ENCODE measurements at places on chromosomes 7 and 10.

DNA sequence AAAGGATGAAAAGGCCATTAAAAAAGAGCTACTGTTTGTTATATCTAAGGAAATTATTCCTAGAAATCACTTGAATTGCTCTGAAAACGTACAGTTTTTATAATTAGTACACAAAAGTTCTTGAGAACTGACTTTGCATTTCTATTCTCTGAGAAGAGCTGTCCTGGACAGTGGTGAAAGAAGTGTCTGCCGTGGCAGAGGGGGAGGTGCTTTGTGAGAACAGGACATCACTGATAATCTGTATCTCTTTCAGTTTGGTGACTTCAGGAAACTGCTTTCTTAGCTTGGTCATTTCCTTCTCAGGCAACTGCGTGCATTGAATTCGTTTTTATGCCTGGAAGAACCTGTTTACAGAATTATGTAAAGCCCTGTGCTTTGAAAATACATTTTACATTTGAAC lies 52.1 kb downstream of the POLL start:
- no peak for DNase-seq

- DNase-seq = no peak
Observed at GRCh38 chr10:65123120-65123519, 1601.9 kb downstream of the REEP3 start.

DNA sequence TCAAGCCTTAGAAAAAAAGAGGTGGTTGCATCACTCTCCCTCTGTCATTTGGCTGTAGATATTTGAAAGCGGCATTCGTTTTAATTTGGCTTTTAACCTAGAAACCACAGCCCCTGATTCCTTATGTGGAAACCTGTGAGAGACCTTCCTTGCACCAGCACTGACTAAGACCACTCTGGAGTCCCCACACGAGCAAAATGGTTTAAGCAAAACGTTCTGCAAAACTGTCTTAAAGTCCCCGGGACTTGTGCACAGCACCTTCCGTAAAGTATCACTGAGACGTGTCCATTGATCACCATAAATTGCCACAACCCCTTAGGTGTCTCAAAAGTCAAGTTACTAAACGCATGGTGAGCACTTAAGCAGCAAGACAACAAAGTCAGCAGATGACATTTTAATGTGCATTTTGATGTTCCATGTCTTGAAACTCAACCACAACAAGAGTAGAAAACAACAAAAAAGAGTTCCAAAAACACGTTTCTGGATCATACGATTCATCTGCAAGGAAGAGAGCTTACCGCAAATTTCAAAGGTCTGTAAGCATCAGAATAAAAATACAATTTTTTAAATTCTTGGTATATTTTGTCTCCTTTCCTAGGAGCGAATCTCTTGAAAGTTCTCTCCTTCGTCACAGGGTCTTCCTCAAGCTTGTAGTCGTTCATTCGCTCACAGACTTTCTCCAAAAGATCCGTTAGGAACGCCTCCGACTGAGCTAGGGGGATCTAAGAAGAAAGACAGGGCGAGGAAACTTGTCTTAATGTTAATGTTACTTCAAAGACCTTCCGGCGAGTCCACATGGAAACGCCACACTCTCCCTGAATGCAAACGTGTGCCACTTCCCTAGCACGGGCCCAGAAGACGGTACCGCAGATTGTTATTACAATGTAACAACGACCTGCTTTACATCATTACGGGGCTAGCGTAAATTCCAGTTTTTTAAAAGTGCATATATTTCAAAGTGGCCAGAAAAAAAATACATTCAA lies 37.7 kb downstream of the CNPY1 start:
- no peak for DNase-seq

DNA sequence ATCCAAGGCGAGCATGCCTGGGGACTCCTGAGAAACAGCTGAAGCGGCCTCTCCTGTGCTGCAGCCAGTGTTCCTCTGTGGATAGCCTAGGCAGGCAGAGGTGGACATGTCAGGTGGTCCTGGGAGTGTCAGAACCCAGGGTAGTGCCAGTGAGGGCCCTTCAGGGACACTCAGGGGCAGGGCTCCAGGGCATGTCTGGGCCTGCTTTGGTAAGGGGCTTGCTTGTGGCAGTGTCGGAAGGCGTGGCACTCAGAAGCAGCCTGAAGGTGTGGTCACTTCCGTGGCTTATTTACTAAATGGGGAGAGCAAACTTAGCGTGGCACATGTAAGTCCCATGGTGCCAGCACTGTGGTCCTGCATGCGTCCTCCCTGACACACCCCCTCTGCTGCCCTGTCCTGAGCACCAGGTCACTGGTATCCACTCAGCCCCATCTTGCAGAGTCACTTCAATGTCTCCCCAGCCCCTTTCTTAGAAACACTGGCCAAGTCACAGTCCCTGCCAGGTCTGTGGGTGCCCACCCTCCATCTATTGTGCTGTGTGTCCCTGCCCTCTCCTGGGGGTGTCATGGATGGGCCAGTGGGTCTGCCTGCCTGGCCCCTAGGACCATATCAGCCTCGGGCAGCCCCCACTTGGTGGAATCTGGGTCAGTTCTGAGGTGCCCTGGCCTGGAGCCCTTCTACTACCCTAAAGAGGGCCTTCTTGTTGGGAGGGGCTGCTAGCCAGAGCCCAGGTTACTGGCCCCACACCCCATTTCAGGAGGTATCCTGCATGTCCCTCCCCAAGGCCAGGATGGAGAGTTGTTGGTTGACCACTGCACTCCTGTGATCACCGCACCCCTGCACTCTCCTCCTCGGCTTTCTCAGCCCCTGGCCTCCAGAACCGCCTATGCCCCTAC lies 6.4 kb downstream of the ZMIZ2 start:
- DNase-seq = no peak

DNA sequence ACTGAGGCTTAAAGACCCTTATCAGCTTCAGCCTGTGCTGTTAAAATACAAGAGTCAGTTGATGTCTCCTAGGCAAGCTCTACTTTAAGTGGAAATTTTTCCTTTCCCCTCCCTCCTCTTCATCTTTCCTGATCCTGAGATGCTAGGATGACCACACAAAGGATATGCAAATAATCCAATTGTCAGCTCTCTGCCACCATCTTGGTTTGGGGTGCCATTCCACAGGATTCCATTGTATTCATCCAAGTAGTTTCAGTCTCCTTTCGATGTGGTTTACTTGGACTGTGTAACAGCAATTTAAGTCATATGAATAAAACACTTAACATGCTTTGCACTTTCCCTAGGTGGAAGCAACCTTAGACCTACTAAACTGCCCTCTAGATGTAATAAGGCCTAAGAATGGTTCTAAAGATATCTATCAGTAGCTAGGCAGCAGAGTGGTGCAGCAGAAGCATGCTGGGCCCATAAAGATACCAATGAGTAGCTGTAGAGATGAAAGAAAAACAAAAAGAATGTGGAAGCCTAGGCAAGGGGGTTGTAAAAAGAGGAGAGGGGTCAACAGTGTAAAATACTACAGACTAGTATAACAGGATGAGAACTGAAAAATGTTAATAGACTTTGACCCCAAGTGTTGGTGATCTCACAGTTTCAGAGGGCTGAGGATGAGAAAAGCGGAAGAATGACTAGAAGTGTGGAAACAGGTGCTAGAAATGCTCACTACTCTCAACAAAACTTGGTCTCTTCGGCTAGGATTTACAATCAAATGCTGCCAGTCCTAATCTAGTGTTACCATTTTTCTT lies 2.4 kb upstream of the CFAP69 start:
- no peak for DNase-seq

GRCh38 chr7:69638674-69639073 lies 40.4 kb downstream of the AUTS2 start:
- DNase-seq = no peak

GRCh38 chr10:78250313-78251015 lies 216.8 kb downstream of the RPS24 start:
- peak; percentile 19 for DNase-seq

- DNase-seq = no peak
Observed at GRCh38 chr7:143384661-143385631, 3.8 kb downstream of the ZYX start.

DNA sequence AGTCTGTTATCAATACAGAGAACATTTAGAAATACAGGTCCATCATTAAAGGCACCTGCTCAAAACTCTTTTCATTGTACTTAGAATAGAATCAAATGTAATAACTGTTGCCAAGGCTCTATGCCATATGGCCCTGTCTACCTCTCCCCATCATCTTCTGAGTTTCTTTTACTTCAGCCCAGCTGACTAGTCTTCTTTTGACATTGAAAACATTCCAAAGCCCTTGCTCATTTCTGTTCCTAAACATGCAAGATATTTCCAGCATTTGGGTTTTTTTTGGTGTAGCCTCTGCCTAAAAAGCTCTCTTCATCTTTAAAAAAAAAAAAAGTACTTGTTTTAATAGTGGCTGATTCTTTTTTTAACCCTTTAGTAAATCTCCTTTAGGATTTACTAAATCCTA lies 165.5 kb upstream of the SMIM30 start:
- no peak for DNase-seq

- peak; percentile 78 for DNase-seq
Observed at GRCh38 chr10:110137142-110137545, 70.3 kb upstream of the MXI1 start.

DNA sequence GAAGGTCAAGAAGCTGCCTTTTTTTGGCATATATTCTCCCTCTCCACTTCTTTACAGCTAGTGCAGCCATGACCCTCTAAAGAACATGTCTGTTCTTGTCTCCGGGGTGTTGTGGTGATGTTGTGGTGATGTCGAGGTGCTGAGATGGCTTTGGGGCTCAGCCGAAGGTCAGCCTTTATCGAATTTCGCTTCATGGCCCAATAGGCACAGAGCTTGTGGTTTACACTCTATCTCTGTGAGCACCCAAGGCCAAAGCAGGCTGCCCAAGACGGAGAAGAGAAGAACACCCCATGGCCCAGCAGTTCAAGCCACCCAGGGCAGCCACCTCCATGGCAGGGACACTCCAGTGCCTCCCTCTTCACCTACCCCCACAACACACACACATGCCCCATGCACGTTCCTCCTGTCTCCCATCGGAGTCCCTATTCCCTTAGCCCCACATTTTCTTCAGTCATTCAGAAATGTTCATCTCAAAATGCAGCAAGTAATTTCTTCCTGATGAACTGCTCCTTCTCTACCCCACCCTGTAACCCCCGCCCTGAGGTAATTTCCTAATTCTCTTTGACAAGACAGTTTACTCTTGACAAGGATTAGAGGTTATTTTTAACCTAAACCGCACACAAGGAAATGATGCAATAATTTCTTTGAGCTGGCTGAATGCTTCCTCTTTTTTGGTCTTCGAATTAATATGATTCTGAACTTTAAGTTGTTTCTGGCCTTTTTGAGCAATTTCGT lies 18.6 kb upstream of the ADRB1 start:
- DNase-seq = peak; percentile 88

DNA sequence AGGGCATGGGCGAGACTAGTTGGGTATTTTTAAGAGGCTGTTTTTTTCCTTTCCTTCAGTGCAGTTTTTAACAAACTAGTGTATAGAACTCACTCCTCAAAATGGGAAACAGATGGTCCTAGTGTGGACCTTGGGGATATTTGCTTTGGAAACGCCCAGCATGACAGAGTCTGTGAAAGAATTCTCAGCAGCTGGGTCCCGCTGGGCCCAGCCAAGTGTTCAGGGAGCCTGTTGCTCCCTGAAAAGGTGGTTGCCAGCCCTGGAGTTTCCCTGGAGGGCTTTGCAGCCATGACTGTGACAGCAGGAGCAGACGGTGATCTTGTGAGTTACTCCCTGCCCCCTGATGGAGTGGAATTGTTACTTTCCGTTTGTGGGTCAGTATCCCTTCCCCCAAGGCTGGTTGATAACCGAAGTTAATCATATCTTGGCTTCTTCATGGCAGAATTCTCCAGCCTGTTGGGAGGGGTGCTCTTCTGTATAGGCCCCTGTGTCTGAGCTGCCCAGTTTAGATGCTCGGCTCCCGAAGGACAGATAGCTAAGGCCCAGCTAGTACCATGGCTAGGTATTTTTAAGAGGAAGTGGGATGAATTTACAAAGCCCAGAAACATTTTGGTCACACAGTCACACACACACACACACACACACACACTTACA lies 278.6 kb upstream of the HABP2 start:
- no peak for DNase-seq

GRCh38 chr7:124399941-124400340 lies 365.7 kb downstream of the GPR37 start:
- no peak for DNase-seq

GRCh38 chr7:133124974-133125373 lies 43.1 kb upstream of the CHCHD3 start:
- DNase-seq = no peak

GRCh38 chr7:150923196-150923595 lies 54.9 kb downstream of the KCNH2 start:
- no peak for DNase-seq

DNA sequence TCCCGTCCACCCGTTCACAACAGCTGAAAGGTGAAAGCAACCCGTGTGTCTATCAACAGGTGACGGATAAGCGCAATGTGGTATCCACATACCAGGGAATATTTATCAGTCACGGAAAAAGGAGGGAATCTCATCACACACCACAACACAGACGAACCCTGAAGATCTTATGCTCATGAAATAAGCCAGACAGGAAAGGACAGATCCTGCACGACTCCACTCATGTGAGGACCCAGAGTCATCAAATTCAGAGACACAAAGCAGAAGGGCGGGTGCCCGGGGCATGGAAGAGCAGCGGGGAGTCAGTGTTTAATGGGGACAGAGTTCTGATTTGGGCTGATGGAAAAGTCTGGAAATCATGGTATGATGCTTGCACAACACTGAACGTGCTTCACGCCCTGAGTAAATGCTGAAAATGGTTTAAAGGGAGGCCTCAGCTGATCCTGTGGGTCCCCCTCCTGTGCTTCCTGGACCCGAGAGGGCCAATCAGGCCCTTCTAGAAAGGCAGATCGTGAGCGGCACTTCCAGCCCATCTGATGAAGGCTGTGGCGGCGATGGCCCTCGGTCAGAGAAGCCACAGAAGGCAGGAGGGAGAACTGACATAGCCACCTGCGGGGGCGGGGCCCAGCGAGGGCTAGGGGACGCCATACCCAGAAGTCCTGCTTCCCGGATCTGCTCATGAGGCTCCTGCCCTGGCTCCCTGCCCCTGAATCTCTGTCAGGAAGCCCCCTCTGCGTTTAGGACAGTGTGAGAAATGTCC lies 19.1 kb downstream of the WDR86 start:
- DNase-seq = no peak

- no peak for DNase-seq
Observed at GRCh38 chr7:98046816-98047215, 56.8 kb upstream of the OCM2 start.

GRCh38 chr7:82609746-82610145 lies 166.2 kb upstream of the CACNA2D1 start:
- no peak for DNase-seq

GRCh38 chr10:86365346-86366032 lies 1.1 kb downstream of the GRID1 start:
- no peak for DNase-seq

DNA sequence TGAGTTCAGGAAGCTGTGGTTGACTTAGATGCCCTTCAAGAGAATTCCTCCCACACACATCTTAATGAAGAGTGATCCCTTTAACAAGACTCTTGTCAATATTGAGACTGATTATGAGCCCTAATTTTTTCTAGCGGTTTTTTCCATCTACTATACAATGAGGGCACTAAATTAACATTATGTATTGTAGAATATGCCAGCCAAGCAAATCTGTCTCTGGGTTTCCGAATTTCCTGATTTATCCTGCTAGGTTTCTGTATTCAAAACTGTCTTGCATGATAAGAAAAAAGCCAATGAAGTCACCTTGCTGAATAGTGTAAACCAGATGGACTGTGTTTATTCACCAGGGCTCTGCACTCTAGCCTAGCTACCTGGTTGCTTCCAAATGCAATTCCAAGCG lies 224.2 kb upstream of the KMT2E start:
- DNase-seq = no peak

GRCh38 chr10:49112098-49112497 lies 3.2 kb downstream of the VSTM4 start:
- no peak for DNase-seq
